Panc1 (cell line): ENCODE measurements at places on chromosomes 4 and X. TPM values are rescaled to one million over a fixed set of nuclear protein-coding genes. Genes with fewer than 3 reads are reported as not detected.

LDB2 gene
- total RNA-seq = not detected

INPP4B gene
- total RNA-seq = 4.5 TPM

ADRA2C gene
- total RNA-seq = 23.5 TPM

HPGD gene
- 1.2 TPM for total RNA-seq

PCDH18 gene
- total RNA-seq = 10.8 TPM

HMGN5 gene
- 1.5 TPM for total RNA-seq

DNA sequence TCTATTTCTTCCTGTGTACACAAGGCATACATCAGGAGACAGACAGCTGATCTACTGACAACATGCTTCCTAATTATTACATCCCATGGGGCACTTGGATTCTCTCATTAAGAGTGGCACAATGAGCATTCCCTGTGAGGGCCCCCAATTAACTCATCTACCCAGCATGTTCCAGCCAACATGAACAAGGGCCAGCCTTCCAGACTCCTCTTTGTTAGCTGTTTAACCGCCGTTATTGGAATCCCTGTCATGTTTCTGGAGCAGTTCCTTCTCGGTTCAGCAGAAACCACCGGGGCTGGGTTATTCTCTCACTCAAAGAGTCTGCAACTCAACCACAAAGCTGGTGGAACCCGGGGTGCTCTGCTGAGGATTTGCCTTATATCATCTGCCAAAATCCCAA, 9.9 kb upstream of the GPM6B start:
- H3K27me3 ChIP-seq = no peaks in the 10 kb centered on the region
- no peak overlapping the region for H3K4me3 ChIP-seq
- no peaks in the 10 kb centered on the region for H3K4me1 ChIP-seq

- no peak for DNase-seq
- no peaks in the 10 kb centered on the region for H3K4me1 ChIP-seq
- no peak overlapping the region for H3K4me3 ChIP-seq
- H3K27ac ChIP-seq = no peak overlapping the region
- 0 out of 2 replicates have a peak, but pooled peaks cover 2% of the 10 kb centered on the region for H3K27me3 ChIP-seq
Measured at GRCh38 chr4:154507156-154507555, 15.6 kb upstream of the DCHS2 start.

DNA sequence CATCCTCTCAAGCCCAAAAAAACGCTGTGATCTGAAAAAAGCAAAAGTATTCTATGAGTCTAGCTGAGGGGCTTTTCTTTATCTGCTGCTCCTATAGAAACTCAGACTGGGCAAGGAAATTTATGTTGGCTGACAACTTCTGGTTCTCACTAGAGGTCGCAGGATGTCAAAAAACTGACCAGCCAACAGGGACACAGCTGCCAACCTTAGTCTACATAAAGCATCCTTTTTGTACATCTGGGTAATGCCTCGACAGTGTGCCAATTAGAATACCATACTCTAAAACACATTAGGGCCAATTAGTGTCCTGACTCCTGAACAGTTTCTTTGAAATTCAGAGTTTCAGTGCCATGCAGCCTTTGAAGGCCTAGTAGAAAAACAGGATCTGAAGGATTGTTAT, 8.8 kb upstream of the TLL1 start:
- DNase-seq = no peak
- no peaks in the 10 kb centered on the region for H3K36me3 ChIP-seq
- H3K27me3 ChIP-seq = no peaks in the 10 kb centered on the region
- H3K4me1 ChIP-seq = no peaks in the 10 kb centered on the region
- no peak overlapping the region for H3K27ac ChIP-seq
- no peak overlapping the region for H3K4me3 ChIP-seq

DNA sequence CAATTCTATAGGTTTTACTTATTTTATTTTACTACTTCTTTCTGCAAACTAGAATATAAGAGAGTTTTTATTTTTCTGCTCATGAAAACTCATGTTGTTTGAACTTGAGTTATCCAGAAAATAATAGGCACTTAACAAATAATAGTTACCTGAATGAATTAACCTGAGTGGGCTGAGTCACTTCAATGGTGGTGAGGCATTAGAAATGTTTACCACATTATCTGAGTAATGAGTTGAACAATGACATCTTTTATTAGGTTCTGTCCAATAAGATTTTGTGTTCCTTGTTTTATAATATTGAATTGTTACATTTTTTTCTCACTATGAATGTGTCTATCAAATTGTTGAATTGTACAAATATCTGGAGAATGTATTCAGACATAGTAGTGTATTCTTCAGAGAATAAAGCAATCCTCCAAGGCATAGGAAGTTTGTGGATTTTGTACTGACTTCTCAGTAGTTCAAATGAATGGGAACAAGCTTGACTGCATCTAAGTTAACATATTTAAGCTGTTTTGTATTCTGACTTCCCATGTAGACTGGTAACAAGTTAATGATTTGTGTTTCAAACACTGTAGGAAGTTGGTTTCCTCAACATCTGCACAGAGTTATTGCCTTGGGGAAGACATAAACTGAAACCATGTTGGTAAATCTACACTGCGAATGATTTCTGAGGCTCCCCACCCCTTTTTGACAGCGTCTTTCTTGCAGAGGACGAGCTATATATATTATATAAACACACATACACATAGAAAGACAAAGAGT, 1808.9 kb upstream of the TENM3 start:
- H3K36me3 ChIP-seq = no peaks in the 10 kb centered on the region
